ENCODE measurements at places on chromosomes 11 and 22.
A peak's percentile ranks its signal among the peaks of the same experiment; 100 is the strongest.

DNA sequence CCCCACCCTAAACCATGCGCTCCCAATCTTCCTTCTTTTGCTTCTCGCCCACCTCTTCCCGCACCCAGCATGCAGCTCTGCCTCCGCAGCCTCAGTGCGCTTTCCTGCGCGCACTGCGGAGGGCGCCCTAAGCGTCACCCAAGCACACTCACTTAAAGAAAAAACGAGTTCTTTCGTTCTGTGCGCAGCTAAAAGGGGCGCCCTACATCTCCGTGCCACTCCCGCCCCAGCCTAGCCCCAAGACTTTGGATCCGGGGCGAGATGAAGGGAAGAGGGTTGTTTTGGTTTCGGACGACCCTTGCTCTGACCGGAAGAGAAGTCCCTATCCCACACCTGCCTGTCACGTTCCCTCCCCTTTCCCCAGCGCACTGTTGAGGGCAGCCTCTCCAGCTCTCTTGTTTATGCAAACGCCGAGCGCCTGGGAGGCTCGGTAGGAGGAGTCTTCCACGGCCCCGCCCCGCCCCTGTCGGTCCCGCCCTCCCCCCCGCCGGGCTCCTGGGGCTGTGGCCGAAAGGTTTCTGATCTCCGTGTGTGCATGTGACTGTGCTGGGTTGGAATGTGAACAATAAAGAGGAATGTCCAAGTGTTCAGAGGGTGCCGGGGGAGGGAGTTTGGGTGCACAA lies 5.3 kb downstream of the VSIG2 start:
- peak; percentile 60 for DNase-seq

GRCh38 chr22:39530692-39531331 lies 1.7 kb downstream of the RPS19BP1 start:
- no peak for DNase-seq

- no peak for DNase-seq
Measured at GRCh38 chr22:41585898-41586297, 3.7 kb downstream of the PMM1 start.

DNA sequence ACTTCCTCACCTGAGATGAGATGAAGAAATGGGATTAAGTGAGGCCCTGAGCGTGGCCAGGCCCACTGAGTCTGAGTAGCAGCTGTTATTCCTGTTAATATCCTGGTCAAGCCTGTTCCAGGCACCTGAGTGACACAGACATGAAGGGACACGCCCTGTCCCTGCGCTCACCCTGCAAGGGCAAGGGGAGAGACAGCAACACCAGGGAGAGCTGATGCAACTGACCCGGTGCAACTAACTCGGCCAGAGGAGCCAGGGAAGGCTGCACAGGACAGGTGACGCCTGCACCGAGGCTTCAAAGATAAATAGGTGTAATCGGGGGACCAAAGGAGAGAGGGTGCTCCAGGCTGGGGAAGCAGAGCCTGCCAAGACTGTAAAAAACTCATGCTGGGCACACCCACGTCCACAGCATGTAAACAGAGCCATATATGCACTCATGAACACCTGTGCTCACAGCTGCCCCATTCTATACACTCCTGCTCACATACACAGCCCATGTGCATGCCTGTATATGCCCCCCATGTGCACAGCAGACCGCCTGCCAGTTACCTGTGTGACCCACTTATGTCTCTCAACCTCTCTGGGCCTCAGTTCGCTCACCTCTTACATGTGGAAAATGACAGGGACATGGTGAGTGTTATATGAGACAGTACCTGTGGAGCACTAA lies 22.8 kb upstream of the GCAT start:
- DNase-seq = no peak

DNA sequence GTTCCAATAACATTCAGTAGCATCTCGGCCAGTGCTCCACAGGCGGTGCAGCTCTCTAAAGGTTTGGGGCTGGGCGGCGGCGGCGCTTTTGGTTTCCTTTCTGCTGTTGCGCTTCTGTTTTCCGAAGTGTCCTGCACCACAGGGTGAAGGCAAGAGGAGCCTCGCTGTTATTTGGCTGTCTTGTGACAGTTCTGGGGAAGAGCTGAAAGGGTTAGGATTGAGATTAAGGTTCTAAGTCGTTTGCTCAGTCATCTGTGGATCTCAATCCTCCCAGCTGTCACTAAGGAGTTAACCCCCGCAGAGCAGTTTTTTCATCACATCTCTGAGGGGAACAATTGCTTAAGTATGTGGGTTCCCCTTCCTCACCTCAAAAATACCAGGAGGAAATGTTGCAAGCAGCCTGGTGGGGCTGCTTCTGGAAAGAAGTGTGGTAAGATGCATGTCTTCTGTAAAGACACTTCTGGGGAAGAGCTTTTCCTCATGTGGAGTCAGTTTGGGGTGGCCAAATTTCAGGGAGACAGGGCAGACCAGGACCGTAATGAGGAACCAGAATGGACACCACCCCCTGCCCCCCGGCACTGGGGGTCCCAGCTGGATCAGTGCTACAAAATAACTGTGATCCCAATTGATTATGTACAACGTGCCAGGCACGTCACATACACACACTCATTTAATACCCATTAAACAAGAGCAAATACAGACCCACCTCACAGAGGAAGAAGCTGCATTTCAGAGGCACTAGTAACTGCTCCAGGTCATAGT lies 14.2 kb downstream of the TMEM121B start:
- no peak for DNase-seq

GRCh38 chr11:33898957-33899356 lies 7.1 kb upstream of the LMO2 start:
- DNase-seq = no peak

- DNase-seq = no peak
Measured at GRCh38 chr22:28637225-28637624, 42.4 kb downstream of the TTC28 start.

GRCh38 chr11:107157146-107157808 lies 139.0 kb upstream of the GUCY1A2 start:
- no peak for DNase-seq

DNA sequence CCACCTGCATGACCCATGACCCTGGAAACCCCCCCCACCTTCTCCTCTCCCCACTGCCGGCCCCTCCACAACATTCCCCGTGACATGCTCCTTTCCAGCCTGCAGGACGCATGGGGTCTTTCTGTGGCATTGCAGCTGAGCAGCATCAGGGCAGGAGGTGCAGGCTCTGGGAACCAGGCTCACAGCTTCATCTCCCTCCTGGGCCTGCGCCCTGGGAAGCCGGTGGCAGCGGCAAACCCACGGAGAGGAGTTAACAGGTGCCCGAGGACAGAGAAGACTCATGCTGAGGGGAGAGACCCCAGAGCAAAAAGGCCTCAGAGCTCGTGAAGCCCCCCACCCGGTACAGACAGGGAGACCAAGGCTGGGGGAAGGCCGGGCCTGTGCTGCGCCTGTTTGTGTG lies 32.2 kb downstream of the CDKN1C start:
- DNase-seq = no peak

GRCh38 chr22:47188261-47189055 lies 426.0 kb downstream of the TBC1D22A start:
- DNase-seq = no peak

- no peak for DNase-seq
Measured at GRCh38 chr11:67301951-67302516, 1.3 kb upstream of the SSH3 start.

DNA sequence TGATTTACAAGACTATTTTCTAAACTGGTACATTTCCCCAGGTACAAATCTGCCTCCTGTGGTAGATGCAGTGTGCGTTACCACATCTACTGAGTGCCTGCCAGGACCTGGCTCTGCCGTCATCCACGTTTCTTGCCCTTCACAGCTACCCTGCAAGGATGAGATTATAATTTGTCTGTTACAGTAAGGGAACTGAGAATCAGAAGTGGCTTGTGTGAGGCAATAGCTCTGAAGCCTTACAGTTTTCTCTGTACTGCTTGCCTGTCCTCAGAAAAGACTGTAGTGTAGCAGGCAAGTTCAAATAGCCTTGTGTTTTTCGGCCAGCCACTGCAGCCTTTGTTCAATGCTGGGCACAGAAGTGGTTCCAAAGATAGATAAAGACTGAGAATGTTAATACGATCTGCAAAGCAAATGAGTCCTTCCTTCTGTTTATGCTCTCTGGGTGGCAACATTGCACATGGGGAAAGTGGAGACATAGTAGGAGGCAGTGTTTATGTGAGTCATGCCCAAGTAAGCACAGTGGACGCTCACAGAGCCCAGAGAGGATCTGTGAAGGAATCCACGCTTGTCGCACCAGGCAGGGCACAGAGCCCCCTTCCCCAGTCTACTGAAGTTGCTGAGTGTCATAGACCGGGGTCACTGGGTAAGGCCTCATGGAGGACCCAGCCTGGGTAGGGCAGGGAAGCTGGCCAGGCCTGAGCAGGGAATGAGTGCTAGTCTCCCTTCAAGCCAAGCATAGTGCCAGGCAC lies 49.1 kb downstream of the MICAL2 start:
- no peak for DNase-seq

DNA sequence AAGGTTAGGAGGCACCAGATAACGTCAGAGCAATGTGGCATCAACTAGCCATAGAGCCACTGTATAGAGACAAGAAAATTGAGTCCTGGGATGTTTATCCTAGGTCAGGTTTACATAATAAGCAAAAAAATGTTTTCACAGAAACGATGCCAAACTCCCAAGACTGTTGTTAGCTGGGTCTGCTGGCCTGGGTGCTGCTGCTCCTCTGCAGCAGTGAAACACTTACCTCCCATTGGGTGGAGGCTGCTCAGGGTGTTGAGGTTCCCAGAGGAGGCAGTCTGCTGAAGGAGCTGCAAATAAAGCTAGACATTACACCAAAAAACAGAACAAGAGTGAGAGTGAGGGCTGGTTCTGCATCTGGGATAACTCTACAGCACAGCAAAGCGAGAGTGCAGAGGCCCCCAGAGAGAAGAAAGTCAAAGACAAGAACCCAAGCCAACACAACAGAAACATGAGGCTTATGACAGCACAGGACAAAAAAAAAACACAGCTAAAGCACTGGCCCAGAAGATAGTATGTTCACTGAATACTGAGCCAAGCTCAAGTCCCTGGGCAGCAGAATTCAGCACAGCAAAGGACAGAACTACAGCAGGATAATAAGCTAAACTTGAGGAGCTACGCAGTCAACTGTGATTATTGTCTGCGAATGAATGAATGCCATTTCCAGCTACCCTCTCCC lies 29.9 kb upstream of the RAPSN start:
- DNase-seq = no peak

- peak; percentile 66 for DNase-seq
Measured at GRCh38 chr11:116787786-116788486, at the start of gene ZPR1. ZPR1 (minus strand) TSS chr11:116788023; CDS start chr11:116787990, 33 bp downstream.

DNA sequence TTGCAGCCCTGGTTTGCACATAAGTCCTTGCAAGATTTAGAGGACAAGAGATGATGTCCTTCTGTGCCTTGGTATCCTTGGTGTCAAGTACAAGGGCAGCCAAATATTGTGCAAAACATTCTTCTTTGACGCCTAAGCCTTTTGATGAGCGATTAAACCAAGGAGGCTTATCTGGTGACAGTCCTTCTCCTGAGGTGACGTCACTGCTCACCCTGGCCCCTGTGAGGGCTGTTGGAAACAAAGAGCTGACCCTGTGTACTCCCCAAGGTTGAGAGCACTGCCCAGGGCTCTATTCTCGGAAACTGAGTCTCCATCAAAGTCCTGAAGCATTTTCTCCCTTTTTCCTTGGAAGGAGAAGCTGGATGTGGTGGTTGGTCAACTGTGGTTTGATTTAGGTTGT lies 4.7 kb upstream of the GRAMD1B start:
- DNase-seq = no peak

- no peak for DNase-seq
Measured at GRCh38 chr11:83835423-83835822, 549.3 kb upstream of the CCDC90B start.

DNA sequence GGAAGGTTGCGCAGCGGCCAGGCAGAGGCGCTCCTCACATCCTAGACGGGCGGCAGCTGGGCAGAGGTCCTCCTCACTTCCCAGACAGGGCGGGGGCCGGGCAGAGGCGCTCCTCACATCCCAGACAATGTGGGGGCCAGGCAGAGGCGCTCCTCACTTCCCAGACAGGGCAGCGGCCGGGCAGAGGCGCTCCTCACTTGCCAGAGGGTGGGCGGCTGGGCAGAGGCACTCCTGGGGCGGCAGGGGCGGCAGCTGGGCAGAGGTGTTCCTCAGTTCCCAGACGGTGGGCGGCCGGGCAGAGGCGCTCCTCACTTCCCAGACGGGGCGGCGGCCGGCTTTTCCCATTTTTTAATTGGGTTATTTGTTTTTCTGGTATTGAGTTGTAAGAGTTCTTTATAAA lies 20.2 kb upstream of the PTS start:
- DNase-seq = no peak

GRCh38 chr11:29773656-29774264 lies 243.1 kb downstream of the KCNA4 start:
- DNase-seq = no peak

- DNase-seq = no peak
Measured at GRCh38 chr11:1428762-1429316, 39.1 kb downstream of the BRSK2 start.

DNA sequence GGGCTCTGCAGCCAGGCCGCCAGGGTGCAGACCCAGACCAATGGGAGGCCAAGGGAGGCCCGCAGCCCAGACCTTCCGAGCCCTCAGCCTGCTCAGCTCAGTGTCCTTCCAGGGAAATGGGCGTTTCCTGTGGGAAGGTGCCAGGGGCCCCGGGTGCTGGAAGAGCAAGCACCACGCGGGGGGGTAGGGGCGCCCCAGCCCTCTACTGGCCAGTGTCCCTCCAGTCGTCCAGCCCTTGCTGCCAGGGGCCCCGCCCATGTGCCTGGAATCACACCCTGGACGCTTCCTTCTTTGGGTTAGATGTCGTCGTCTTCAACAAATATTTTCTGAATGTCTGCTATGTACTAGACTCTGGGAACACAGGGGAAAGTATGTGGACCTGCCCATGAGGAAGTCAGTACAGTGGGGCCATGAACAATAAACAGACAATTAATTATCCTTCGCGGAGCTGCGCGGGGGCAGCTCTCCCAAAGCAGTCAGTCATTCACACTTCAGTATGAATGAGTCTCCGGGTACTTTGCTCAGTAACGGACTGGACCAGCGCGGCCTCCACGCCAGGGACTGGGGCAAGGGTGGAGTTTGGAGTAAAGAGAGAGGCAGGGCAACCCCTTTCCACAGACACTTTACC lies 60.2 kb downstream of the CDKN1C start:
- no peak for DNase-seq

GRCh38 chr22:38732251-38732815 lies 23.5 kb downstream of the SUN2 start:
- DNase-seq = no peak

- no peak for DNase-seq
Measured at GRCh38 chr11:70470127-70470526, 71.8 kb downstream of the CTTN start.

- no peak for DNase-seq
Measured at GRCh38 chr11:77287615-77288273, 13.7 kb downstream of the GDPD4 start.

DNA sequence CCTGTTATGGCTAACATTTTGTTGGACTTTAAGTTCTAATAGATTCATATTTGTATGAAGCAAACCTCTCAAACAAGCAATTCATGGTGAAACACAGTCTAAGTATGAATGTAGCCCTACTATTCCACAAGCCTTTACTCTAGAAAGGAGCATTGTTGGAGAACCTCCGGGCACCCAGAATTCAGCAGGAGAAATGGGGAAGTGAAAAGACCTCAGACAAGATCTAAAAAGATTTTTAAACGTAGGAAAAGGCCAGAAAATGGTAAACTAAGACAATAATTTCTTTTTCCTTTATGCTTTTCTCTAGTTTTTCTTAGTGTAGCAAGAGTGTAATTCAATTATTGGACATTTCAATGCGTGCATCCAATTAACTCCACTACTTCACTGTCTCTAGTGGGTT lies 426.4 kb downstream of the INSC start:
- DNase-seq = no peak

All from stimulated activated CD8-positive, alpha-beta memory T cell treated with anti-CD3 and anti-CD28 coated beads, Interleukin-4, amount 100 ng/mL, for 1 hour (primary cell).